ENCODE measurements at places on chromosomes 3 and 15. TPM values are rescaled to one million over a fixed set of nuclear protein-coding genes. Genes with fewer than 3 reads are reported as not detected.

SI gene
- not detected for total RNA-seq

TYRO3 gene
- 1.5 TPM for total RNA-seq

TRA2B gene
- 232 TPM for total RNA-seq

TTC21A gene
- 6.1 TPM for total RNA-seq

PYGO1 gene
- total RNA-seq, result not detected

SPINK8 gene
- not detected for total RNA-seq

VIPR1 gene
- total RNA-seq, result 4.4 TPM

STAG1 gene
- total RNA-seq, result 45.2 TPM

GRK7 gene
- total RNA-seq, result not detected

DUOX1 gene
- 0.07 TPM for total RNA-seq

PAQR9 gene
- not detected for total RNA-seq

PEX5L gene
- 0.12 TPM for total RNA-seq

TAMM41 gene
- total RNA-seq, result 27.5 TPM

CSPG4 gene
- total RNA-seq, result not detected

ARGFX gene
- total RNA-seq, result not detected

MASP1 gene
- not detected for total RNA-seq

IQCF5 gene
- total RNA-seq, result not detected

TIGIT gene
- 3.6 TPM for total RNA-seq

MB21D2 gene
- 33.0 TPM for total RNA-seq

SEMA7A gene
- total RNA-seq, result 30.5 TPM

CD200 gene
- total RNA-seq, result 14.0 TPM

CHAC1 gene
- total RNA-seq, result 6.7 TPM
